ENCODE measurements at places on chromosomes 1 and 21.

GRCh38 chr1:48777219-48777895, 666 bp upstream of the BEND5 start:
- DNase-seq: no peak

DNA sequence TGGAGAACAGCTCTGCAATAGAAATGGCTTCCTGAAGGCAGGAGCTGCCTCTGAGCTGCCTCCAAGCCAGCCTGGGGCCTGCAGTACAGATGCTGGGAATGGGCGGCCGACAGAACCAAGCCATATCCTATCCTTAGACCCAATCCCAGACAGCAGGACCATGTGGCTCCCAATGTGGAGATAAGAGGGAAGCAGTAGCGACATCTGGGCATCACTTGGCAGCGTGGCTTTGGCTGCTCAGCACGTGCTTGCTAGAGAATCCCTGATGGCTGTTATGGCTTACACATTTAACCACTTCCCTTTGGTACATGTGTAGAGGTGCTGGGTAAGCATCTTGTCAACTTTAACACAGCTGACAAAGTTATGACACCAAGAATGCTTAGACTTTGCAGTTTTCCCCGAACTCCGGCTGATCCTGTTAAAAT, 87.7 kb downstream of the MAN1C1 start:
- no peak for DNase-seq

DNA sequence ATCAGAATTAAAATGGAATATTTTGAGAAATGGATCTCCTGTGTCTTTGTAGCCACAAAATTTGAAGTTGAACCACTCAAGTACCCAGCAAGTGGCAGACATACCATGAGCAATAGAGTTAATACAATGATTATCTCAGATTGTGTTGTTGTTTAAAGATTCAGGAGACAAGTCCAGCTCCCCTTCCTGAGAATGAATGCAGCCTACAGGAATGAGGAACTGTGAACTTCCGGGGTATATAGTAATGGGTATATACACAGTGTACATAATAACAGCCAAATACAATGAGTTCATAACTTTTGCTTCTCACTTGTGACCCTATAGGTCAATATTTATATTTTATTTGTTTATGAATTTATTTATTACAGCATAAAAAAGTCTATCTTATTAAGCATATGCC, 445.0 kb downstream of the SETD4 start:
- DNase-seq: no peak

DNA sequence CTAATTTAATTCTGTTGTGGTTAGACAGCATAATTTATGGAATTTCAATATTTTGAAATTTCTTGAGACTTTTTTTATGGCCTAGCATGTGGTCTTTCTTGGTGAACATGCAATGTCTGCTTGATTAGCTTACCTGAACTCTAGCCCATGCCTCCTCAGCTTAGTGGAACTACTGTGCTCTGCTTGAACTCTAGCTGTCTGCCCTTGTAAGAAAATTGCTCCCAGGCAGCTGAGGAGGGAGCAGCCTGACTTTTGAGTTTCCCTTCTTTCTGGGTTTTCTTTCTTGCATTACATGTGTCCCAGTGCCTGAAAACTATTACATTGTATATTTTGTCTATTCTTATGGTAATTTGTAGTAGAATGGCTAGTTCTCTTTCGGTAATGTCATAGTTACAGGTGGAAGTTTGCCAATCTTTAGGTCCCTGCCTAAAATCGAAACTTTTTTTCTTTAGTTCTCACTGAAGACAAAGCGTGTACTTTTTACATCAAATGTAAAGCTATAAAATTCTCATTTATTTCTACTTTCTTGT, 105.3 kb downstream of the MAST2 start:
- no peak for DNase-seq

DNA sequence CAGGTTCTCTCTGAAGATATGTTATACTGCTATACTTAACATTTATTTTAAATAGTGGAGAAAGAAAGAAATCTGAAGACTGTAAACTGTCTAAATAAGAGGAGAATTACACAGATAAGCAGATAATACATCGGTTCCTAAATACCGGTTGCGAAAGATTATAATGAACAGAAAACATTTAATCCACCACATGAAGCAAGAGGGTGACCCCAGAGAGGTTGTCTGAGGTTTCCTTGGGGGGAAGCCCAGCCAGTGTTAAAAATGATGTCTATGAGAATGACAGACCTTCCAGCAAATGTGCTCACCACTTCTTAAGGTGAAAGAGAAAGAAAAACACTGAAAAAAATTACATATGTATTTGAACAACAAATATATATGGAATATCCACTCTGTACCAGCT, 356.4 kb upstream of the KAZN start:
- DNase-seq: no peak

GRCh38 chr1:111372336-111372965, 55.1 kb downstream of the OVGP1 start:
- DNase-seq: no peak

Data from stimulated activated CD8-positive, alpha-beta memory T cell treated with anti-CD3 and anti-CD28 coated beads, Interleukin-4, amount 100 ng/mL, for 4 hours (primary cell).